ENCODE measurements at places on chromosomes 5 and 9.

- DNase-seq = no peak
Observed at GRCh38 chr5:124262991-124263571, 483.4 kb downstream of the ZNF608 start.

GRCh38 chr9:36731068-36731956 is 158.6 kb downstream of the MELK start:
- DNase-seq = no peak

DNA sequence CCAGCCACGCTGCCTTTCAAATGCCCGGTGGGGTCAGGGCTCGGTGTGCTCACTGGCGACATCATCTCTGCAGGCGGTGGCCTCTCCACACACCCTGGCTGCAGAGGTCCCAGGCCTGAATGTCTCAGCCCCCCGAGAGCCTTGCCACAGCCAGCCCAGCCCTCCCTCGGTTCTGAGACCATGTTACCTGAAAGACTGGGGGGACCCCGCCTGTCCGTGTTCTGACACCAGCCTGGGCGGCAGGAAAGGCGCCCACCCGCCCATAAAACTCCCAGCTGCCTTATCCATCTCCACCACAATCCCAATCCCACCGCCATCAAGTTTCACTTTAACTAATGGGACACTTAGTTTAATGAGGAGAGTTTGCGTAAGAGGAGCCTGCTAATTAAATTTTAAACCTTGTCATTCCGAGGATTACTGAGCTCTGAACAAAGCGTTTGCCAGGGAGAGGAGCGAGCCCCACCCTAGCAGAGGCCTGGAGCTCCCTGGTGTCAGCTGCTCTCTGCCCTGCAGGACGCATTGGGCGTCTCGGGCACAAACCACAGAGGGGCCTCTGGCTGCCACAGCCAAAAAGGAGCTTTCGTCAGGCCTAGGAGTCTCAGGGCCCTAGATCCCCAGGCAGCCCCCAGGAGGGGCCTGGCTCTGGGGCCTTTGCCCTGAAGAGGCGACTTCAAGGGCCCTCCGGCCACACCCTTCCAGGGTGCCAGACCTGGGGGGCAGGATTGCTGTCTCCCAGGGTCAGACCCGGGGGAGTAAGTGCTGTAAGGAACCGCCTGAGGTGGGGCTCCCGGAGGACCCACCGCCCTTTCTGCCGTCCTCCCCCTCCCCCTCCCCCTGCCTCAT is 15.3 kb downstream of the LHX3 start:
- no peak for DNase-seq

DNA sequence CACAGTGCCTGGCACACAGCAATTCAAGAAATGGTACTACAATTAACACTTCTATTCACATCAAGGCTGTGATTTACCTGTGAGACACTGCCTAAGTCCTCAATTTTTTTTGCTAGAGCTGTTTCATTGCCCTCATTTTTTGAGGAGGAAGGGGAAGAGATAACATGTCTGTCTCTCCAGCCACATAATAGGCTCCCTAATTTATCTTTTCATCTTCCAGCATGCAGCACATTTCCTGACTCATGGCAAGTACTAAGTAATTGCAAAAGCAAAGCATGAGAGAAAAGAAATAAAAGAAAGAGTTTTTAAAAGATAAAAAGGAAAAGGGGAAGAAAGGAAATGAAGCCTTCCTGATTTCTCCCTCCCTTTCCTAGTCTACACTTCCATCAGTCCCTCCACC is 26.9 kb upstream of the RNF38 start:
- DNase-seq = no peak

DNA sequence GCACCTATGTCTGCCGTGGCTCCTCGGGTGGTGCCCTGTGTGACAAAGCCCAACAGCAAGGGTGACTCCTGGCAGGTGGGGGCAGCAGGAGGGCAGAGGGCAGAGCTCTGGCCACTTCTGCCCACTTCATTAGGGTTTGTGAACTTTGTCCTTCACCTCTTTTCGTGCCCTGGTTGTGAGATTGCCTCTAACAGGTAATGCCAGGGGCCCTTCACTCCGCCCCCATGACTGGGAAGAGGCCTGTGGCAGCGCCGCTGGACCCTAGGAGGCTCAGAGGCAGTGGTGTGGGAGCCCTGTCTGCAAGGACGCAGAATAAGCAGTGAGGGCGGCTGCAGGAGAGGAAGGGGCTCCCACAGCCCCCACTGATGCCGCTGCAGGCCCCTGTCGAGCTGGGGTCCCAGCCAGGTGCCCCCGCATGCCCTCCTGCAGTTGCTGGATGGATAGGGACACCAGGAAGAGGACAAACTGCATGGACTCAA is 108.7 kb upstream of the LMX1B start:
- DNase-seq = no peak

DNA sequence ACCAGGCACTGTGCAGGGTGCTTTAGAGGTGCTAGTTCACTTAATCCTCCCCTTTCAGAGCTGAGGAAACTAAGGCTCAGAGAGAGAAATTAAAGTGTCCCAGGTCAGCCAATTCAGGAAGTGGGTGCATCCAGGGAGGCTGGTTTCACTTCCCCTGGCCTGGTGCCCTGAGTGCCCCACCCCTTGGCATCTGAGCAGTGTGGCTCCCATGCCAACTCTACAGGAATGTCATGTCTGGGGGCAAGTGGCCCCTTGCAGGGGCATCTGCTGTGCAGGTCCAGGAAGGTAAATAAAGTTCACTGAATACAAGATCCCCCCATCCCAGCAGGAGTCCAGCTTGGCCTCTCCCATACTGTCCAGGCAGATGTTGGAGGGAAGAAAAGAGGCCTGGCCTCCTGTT is 4.4 kb upstream of the N4BP3 start:
- no peak for DNase-seq

DNA sequence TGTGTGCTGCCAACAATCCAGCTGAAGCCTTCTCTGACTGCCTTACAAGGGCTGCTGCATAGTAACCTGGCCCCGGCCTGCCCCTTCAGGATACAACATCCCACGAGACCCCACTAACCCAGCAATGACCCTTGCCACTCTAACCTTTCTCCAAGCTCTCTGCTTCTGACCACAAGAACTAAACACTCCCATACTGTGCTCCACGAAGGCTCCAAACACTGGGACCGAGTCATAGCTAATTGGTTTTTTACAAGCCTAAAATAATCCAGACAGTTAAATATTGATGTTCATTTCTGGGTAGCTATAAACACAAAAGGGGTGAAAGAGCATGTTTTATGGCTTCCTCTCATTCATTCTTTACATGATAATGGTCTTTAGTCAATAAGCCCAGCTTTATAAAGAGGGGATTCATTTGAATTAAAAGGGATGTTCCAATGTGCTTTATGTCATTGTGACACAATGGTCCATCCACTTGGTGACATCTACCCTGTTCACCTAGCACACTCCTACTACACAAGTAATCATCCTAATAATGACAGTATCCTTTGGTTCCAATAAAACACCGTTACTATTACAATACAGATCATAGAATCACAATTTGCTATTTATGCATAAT is 16.2 kb upstream of the TLE4 start:
- DNase-seq = no peak

DNA sequence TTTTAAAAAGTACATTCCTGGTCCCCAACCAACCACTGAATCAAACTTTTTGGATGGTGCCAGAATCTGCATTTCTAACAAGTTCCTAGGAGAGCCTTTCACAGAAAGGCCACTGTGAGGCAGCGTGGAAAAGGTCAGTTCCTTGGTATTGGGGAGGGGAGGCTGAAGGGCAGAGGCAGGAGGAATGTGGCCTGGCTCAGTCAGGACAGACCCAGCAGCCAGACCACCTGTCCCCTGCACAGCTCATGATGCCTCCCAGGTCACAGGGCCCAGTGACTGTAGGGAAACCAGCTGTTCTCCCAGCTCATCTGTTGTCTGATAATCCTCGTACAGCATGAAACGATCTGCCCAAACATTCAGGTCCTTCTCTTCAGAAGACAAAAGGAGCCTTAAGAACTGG is 132.9 kb downstream of the LHFPL2 start:
- DNase-seq = no peak

DNA sequence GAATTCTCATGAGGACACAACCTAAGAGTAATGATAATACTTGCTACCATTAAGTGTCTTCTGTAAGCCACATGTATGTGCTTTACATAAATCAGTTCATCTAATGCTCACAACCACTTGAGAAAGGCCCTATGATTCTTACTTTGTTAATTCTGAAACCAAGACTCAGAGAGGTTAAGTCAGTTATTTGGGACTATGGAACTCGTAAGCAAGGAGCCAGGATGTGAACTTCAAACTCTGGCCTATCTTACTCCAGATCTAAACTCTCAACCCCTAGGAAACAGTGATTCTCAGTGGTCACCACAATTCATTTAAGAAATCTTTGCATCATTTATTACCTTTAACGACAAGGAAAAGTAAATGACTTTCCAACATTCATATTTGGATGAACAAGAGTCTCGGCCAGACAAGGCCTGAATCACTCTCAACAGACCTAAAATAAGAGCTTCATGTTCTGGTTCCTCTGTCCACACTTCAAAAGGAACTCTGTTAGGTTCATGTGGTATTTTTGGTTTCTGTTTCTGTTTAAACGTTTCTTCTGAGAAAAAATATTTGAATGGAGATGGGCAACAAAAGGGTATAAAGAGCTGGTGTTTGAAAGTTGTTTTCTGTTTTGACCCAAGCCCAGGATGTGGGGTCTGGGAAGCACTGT is 104.8 kb downstream of the LPAR1 start:
- no peak for DNase-seq

DNA sequence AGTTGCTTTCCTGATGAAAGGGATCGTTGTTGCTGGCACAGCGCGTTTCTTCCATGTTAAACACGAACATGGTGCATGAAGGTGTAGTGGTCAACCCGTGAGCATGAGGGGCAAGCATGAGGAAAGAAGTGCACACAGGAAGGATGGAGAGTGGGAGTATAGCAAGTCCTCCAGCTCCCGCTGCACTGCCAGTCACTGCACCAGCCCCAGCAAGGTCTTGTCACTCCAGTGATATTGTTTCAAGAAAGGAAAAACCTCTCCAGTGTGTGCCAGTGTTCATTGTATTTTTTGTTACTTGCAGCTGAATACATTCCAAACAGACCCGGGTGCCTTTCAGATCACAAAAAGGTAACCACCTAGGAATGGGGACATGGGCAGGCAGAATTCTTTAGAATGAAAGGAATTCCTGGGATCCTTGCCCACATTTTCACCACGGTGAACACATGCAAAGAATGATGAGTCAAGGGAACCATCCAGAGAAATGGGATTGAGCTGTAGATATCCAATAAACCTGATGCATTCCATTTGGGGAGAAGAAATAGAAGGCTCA is 186.3 kb downstream of the AOPEP start:
- DNase-seq = no peak

- no peak for DNase-seq
Observed at GRCh38 chr5:93748875-93749397, 7.5 kb upstream of the POU5F2 start.

GRCh38 chr5:131019111-131019510 is 145.9 kb downstream of the HINT1 start:
- DNase-seq = no peak

GRCh38 chr9:134925011-134925511 is 7.3 kb upstream of the FCN1 start:
- DNase-seq = no peak

GRCh38 chr5:86797677-86798076 is 179.9 kb downstream of the COX7C start:
- DNase-seq = no peak

- DNase-seq = no peak
Observed at GRCh38 chr9:34552606-34552981, 29.8 kb upstream of the ENHO start.

GRCh38 chr9:77751341-77752091 is 103.4 kb upstream of the GNA14 start:
- DNase-seq = no peak

All from stimulated activated CD4-positive, alpha-beta T cell treated with anti-CD3 and anti-CD28 coated beads, Interleukin-15, amount 100 ng/mL, for 1 hour (primary cell).